ENCODE measurements at places on chromosomes 13 and 19.
A peak's percentile ranks its signal among the peaks of the same experiment; 100 is the strongest.

- DNase-seq: no peak
Observed at GRCh38 chr13:64332048-64332447, 2898.1 kb downstream of the PCDH9 start.

GRCh38 chr13:37492741-37493514, 105.6 kb downstream of the POSTN start:
- no peak for DNase-seq

- DNase-seq: no peak
Observed at GRCh38 chr13:82439159-82439904, 1442.9 kb downstream of the SLITRK1 start.

DNA sequence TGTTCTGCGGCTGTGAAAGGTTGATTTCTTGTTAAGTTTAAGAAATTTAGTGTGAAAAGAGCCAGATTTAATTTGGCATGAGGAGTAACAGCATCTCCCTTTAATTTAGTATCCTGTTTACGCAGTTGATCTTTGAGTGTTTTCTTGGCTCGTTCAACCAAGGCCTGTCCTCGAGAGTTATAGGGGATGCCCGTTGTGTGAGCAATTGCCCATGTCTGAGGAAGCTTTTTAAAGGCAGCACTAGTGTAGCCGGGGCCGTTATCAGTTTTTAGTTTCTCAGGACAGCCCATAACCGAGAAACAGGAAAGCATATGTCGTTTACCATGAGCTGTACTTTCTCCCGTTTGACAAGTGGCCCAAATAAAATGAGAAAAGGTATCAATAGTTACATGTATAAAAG, 47.5 kb upstream of the ZNF43 start:
- DNase-seq: no peak

DNA sequence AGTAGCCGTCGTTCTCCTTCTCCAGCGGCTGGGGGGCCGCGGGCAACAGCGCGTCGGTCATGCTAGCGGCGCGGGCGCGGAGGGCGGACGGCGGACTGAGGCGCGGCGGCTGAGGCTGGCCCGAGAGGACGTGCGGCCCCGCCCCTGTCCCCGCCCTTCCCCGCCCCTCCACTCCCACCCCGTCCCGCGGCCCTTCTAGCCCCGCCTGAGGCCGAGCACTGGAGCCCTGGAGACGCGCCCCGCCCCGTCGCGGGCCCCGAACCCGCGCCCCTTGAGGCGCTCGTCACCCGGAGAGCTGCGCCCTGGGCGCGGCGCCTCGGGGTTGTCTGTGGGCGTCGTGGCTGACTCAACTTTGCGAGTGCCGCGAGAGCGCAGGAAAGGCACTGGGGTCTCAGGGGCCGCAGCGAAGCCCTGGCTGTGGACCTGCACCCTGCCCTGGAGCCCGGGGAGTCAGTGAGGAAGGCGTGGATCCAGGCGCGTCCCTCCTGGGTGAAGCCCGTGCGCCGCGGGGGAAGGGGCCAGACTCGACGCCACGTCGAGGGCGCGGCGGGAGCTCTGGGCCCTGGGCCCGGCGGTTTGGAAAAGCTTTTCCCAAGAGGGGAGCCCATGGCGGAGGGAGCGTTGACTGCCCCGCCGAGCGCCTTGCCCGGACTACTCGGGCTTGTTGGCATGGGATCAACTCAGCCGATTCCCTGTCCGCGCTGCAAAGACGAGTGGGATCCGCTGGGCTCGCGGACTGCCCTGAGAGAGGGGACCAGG, at the start of gene RHPN2:
Gene RHPN2 (minus strand): TSS at position 97 of the 759 bp plus-strand sequence. CDS start 36 bp downstream, at position 61.
- DNase-seq: peak; percentile 2

DNA sequence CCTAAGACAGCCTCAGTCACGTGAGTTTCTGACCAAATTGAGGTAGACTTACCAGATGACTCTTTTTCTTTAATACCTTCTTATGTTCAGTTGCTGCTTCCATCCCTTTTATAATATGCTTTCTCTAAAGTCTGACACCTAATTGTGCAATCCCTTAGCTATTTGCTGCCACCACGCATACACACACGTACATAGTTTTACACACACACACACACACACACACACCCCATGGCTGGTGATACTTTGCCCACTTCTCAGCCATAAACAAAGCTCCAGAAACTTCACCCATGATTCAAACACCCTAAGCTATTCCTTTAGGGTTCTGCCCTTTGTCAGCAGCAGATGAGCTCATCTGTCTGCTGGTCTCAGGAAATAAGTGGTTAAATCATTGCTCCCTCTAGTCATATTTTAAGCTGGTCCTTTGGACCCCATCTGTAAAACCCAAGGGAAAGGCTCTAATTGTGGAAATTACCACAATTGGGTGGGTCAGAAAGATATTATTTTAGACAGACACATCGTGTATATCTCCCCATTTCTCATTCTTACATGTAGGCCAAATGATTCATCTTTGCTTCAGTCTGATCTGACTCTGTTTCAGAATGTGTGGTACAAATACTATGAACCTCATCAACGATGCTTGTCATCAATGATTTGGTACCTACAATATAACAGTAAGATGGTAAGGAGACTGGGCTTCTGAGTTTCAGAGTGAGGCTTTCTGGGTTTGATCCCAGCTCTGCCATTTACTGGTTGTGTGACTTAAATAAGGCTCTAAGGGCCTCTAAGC, 69.2 kb downstream of the NALCN start:
- DNase-seq: no peak

GRCh38 chr13:84609716-84610115, 727.4 kb upstream of the SLITRK1 start:
- DNase-seq: no peak

DNA sequence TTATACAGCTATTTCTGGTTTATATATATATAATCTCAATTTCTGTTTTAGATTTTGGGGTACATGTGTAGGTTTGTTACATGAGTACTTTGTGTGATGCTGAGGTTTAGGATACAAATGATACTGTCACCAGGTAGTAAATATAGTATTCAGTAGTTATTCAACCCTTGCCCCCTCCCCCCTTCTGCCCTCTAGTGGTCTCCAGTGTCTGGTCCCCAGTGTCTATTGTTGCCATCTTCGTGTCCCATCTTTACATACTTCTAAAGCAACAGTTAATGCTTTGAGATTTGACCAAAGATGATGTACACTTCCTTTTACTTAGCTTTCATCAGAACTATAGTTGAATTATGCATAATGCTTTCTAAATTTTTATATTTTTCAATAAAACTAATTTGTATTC, 1623.4 kb upstream of the PRR20A start:
- no peak for DNase-seq

DNA sequence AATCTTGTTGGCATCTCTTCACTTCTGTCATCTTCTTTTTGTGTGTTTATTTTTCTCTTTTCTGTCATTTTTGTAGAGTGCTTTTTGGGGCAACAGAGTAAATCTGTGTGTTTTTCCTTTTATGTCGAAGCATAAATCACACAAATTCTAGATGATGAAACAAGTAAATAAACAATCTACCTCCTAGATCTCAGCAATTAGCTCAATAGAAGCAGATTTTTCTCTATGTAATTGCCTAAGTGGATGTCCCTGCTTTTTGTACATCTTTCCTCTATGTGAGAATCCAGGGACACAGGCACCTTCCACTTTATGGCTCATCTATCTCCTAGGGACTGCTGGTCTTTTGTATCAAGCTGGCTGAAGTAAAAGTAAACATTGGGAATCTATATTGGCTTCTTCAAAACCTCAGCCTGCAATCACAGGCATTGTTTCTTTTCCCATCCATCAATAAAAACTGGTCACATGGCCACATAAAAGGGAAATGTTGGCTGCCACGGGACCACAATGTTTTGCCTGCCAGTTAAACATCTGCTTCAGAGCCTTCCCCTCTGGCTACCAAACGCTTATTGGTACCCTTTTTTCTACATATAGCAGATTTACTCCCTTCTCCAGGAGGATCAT, 323.8 kb downstream of the LMO7 start:
- no peak for DNase-seq

DNA sequence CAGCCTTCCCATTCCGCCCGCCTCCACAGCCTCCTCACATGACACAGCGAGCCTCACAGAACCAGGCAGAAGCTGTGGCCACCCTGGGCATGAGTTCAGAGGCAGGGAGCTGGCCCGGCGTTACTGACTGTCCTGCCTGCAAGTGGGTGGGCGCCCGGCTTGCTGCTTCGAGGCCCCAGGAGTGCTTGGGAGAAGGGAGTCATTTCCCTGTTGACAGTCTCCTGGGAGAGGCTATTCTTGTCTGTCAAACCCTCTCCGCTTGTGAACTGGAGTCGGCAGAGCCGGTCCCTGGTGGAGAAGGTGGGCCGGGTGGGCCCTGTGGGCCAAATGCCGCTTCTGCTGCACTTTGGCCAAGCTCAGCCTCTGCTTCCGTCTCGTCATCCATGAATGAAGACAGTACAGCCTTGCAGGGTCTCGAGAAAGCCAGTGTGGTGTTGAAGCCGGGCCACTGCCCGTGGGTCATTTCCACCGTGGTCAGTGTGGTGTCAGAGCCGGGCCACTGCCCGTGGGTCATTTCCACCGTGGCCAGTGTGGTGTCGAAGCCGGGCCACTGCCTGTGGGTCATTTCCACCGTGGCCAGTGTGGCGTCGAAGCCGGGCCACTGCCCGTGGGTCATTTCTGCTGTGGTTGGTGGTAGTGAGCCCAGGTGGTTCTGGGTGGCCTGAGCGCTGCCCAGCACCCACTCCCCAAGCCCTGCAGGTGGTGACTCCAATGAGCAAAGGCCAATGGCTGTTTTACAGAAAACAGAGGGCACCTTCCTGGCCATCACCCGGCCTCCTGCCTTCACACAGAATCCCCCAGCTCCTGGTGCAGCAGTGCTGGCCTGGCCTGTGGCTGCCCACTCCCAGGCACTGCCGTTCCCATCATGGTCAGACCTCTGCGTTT, 13.5 kb upstream of the F7 start:
- DNase-seq: no peak

DNA sequence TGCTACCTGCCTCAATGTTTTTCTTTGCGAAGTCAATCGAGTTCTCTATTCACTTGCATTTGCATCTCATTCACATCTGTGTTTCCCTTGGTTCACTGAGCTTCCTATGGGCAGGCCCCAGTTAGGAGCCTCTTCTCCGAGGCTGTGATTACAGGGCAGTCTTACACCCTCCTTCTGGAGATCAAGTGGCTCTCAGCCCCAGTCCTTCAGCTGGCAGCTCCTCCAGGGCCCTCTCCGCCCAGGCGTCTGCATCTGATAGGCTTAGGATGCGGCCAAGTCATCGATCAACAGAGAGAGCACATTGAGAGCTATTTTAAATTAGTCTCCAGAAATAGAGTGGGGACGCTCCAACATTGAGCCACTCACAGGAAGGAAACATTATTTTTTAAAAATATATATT, 44.2 kb downstream of the MBNL2 start:
- no peak for DNase-seq

- no peak for DNase-seq
Observed at GRCh38 chr19:13087295-13087694, 15.4 kb downstream of the LYL1 start.

- DNase-seq: no peak
Observed at GRCh38 chr13:74169676-74170075, 35.5 kb upstream of the KLF12 start.

DNA sequence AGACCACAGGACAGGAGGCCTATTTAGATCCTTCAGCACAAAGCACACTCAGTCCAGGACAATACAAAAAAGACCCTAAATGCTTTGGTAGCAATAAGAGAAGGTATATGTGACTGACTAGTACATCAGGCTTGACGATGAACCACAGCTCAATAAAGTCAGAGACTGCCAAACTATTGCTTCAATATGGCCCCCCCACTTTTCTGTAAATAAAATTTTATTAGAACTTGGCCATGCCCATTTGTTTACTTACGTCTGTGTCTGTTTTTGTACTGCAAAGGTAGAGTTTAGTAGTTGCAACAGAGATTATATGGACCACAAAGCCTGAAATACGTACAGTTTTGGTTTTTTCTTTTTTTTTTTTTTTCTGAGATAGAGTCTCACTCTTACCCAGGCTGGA, 136.7 kb downstream of the IRS2 start:
- DNase-seq: no peak

DNA sequence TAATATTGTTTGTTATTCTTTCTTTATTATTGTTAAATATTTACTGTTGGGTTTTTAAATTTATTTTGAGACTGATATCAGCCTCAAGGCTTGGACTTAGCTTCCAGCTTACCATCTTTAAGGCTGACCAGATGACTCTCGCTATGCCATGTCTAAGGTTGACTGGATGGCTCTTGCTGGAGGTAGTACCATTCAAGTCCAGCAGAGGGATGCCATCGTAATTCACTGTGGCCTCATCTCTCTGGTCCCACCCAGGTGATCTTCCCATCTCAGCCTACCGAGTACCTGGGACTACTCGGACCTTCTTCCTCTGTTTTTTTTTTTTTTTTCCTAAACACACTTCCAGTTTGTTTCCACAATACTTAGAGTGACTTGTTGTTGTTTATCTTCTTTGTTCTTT, 41.7 kb upstream of the ZNF91 start:
- no peak for DNase-seq

DNA sequence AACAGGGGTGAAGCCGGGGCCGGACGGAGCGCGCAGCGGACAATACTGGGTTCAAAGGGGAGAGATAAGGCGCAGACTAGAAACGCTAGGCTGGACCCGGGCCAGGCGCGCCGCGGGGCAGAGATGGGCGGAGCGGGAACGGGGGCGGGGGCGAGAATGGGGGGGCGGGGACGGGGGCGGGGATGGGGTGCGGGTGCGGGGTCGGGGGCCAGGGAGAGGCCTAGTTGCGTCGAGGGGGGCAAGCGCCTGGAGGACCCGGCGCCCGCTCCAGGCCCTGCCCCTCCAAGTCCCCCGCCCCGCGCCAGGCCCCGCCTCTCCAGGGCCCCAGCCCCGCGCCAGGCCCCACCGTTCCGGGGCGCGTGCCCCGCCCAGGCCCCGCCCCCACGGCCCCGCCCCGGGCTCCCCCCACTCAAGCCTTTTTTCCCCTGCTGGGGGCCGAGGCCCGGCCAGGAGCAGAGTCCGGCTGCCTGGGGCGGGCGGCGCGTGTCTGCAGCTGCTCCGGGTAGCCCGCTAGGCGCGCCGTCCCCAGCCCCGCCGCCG, at the start of gene CERS4:
Gene CERS4 (plus strand): TSS at position 449 of the 540 bp plus-strand sequence. CDS start 41,707 bp downstream, outside the sequence.
- peak; percentile 57 for DNase-seq

GRCh38 chr19:47028195-47028601, 8.6 kb downstream of the NPAS1 start:
- no peak for DNase-seq

- DNase-seq: no peak
Observed at GRCh38 chr19:52917531-52917930, 5.7 kb downstream of the ZNF888 start.

GRCh38 chr13:40460116-40460515, 206.3 kb downstream of the FOXO1 start:
- DNase-seq: no peak

DNA sequence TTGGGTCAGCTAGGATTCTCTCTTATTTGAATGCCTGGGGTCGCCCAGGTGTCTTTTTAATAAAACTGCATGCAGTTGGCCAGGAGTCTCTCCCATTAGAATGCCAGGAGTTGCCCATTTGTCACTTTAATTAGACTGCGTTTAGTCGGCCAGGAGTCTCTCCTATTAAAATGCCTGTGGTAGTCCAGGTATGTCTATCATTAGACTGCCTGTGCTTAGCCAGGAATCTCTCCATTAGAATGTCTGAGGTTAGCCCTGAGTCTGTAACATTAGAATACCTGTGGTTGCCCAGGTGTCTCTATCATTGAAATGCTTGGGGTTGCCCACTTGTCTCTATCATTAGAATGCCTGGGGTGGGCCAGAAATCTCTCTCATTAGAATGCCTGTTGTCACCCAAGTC, 1470.9 kb downstream of the UQCRFS1 start:
- DNase-seq: no peak
